ENCODE measurements at places on chromosomes 1 and 21.
A peak's percentile ranks its signal among the peaks of the same experiment; 100 is the strongest.

DNA sequence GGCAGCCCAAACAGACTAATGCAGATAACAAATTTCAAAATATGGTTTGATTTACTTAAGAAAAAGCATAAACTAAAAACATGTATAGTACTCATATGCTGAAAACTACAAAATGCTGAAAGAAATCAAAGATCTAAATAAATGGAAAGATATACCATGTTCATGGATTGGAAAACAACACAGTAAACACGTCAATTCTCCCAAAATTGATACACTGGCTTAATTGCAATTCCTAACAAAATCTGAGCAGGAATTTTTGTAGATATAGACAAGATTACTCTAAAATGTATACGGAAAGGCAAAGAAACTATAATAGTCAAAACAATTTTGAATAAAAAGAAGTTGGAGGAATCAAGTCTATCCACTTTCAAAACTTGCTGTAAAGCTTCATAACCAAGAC lies 21.0 kb downstream of the SLC19A1 start:
- no peak for DNase-seq

- no peak for DNase-seq
Observed at GRCh38 chr1:225769687-225770086, 7.9 kb upstream of the SRP9 start.

DNA sequence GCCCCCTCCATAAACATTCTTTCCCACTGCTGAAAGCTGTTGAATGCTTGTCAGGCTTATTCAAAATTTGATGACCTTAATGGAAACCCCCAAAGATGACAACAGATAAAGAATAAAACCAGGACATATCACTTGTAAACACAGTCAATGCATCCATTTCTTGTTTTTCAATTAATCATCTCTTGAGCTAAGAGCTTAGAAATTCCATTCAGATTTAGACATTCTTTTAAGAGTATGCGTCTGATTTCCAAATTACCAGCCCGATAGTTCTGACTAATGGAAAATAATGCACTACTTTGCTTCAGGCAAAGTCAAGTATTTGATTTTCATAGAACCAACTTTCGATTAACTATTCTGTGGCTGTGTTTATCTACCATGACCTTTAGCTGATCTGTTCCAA lies 100.6 kb upstream of the RUNX1 start:
- no peak for DNase-seq

DNA sequence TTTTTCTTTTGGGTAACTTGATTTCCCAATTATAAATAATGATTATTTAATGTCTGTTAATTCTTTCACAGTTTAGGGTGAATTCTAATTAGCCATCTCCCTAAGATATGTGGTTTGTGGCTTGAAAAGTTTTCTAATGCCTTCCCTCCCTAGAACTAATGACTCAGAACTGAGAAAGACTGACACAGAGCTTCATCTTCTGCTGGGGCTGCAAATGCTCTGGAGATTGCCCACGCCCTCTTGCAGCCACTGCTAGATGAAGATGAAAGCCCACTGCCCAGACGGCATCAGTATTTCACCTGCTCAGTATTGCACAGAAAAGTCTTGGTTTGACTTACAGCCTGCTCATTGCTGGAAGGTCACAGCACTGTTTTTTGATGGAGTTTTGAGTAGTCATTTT lies 101.5 kb downstream of the ST6GALNAC3 start:
- no peak for DNase-seq

GRCh38 chr1:182213163-182213562 lies 151.7 kb upstream of the ZNF648 start:
- DNase-seq = no peak

DNA sequence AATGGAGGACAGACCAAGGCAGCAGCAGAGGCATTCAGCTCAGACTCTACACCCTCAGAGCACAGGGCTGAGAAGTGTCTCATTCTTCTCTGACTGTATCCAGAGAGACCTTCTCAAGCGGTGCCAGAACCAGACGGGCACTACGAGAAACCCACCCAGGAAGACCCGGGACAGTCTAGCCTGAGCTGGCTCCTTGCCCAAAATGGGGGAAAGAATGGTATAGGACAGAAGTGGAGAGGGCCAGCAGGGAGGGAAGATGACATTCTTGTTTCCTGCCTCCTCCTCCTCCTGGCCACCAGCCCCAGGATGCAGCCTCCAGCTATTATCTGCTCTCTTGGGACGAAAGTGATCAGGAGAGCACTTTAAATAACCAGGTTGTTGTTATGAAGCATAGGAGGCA lies 22.6 kb upstream of the PRELP start:
- no peak for DNase-seq

- DNase-seq = no peak
Observed at GRCh38 chr1:29901624-29902325, 665.5 kb downstream of the PTPRU start.

GRCh38 chr1:113166473-113166872 lies 93.5 kb downstream of the LRIG2 start:
- DNase-seq = no peak

DNA sequence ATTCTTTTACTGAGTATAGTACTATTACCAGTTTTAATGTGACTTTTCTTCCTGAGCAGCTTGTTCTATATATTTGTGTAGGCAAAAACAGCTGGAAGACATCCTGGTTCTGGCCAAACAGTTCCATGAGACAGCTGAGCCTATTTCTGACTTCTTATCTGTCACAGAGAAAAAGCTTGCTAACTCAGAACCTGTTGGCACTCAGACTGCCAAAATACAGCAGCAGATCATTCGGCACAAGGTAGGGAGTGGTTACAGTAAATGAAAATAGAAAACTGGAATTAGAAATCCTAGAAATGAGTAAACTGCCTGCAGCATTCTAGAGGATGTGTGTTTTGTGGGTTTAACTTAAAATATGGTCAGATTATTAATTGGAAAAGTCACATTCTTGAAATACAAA lies 64.1 kb upstream of the BMP8A start:
- DNase-seq = no peak

DNA sequence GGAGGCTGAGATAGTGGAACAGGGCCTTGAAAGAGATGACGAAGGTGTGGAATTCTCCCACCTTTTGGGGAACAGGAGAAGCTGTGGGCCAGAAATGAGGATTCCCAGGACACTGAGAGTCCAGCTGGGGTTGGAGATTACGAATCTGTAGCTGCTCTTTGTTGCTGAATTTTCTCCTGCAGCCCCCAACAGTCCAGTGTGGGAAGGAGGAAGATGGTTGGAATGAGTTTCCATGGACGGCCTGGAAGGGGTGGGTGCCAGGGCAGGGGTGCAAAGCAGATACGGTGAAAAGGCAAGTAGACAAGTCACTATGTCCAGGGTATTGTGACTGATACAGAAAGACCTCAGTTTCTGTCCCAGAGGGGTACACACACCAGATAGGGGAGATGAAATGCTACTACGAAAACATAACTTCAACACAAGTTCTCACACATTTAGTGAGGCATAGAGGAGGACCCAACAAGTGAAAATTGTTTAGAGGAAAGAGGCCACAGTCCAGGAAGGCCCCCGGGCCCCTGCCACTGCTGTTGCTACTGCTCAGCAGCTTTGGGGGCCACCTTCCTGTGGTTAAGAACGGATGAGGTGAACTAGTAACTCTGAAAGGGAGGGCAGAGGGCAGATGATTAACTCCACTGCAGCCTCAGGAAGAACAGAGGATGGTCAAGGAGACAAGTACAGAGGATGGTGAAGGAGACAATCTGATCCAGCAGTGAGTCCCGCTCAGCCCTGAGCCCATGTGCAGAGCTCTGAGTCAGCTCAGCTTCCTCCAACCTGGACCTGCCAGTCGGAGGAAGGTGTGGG lies 7.3 kb downstream of the CD244 start:
- no peak for DNase-seq

GRCh38 chr1:161378014-161378413 lies 10.3 kb upstream of the CFAP126 start:
- DNase-seq = no peak

GRCh38 chr1:153985341-153985912 lies 712 bp downstream of the RAB13 start:
- no peak for DNase-seq

- no peak for DNase-seq
Observed at GRCh38 chr1:166902279-166902678, 26.2 kb upstream of the TADA1 start.

- peak; percentile 84 for DNase-seq
Observed at GRCh38 chr1:100448366-100448765, 89.6 kb upstream of the GPR88 start.

- DNase-seq = no peak
Observed at GRCh38 chr1:25985171-25985570, 12.7 kb downstream of the PAFAH2 start.

GRCh38 chr1:36624466-36624865 lies 141.8 kb upstream of the CSF3R start:
- DNase-seq = no peak

DNA sequence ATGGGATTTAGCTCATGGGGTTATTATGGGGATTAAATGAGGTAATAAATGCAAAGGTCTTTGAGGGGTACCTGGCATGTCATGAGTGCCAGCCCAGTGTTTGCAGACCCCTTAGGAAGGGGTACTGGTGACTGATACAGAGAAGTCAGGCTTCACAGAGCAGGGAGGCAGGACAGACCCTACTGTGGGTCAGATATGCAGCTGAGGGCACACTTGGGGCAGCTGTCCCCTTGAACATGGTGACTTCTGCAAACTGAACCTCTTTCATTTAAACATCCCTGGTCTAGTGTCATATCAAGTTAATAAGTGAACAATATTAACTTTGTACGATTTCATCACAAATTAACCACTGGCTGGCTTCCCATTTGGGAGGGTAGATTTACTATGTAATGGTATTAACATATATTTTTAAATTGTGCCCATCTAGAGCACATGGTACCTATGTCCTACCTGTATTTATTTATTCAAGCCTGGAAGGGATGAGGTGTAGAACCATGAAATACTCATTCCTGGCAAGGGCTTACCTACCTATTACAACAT lies 25.9 kb downstream of the STPG1 start:
- no peak for DNase-seq

GRCh38 chr1:20252587-20252986 lies 38.1 kb upstream of the VWA5B1 start:
- DNase-seq = no peak

DNA sequence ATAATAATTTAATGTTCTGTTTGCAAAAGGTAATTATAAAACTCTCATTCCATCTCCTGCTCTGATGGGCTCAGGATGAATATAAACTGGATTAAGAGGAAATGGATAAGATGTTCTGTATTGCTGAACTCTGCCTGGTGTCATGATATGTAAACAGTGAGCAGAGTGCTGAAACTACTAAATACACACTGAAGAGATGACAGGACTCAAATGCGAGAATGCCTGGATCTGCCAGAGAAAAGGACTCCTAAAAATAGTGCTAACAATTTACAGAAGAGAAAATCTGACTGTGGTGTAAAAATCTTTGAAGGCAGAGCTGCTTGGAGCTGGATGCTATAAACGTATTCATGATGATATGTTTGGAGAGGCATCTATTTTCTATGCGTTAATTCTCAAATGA lies 303.2 kb downstream of the RWDD3 start:
- no peak for DNase-seq

DNA sequence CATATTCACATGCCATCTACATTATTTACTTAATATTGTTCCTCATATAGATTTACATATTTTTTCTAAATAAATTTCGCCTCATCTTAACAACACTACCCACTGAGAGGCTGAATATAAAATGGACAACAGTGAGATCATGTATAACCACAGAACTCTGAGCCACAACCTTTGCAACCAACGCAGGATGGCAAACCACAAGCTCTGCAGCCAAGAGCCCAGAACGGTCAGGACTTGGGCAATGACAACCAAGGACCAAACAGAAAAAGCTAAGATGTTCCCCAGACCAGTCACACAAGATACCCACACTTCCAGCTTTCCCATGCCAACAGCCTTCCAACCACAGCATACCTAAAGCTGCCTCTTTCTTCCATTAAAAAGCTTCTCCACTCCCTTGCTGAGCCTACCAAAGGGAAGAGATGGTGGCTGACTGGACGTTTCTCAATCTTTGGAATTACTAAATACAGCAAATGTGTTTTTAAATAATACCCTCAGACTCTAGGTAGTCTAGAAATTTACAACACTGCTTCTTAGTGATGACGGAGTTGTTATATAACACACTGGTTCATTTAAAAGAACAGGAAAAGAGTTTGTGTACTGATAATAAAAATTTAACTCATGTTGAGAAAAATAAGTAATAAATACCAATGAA lies 117.9 kb downstream of the AKT3 start:
- DNase-seq = no peak

GRCh38 chr1:181545395-181545794 lies 62.1 kb downstream of the CACNA1E start:
- no peak for DNase-seq

DNA sequence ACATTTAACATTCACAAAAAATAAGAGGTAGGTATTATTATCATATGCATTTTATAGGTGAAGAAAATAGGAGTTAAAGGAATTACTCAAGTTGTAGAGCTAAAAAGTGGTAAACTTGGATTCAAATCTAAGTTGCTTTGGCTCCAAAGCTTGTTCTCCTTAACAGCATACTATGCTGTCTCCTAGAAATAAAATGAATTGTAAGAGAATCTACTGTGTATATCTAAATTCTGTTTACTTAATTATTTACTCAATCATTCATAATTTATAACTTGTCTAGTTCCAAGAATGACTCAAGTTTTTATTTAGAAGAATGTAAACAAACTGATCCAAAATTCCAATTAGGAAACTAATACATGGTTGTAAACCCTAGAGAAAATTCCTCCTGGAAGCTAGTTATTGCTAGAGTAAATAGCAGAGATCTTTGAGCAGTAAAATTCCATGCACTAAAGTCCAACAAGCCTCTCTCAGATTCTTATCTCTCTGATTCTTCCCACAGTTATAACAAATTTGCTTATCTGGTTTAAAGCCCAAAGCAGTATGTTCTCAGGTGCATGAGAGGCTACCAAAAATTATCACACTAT lies 132.5 kb upstream of the DPT start:
- DNase-seq = no peak

DNA sequence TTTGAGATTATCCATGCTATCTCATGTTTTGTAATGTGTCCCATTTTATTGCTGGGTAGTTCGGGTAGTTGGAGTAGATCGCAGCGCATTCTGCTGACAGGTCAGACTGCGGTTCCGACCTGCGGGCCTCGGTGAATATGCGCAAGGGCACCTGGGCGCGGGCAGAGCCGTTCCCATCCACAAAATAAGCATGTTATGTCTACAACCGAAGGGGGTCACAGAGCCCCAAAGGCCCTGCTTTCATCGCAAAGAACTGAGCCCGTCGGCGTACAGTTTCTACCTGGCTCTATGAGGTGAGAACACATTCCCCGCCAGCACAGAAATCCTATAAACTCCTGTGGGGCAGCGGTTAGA lies 88.4 kb downstream of the PRKAB2 start:
- DNase-seq = no peak

- DNase-seq = no peak
Observed at GRCh38 chr1:54413295-54413694, 7.1 kb upstream of the SSBP3 start.
